Sigmoid colon (tissue), 7 donors: ENCODE measurements at places on chromosomes 4 and X. TPM values are rescaled to one million over a fixed set of nuclear protein-coding genes. Genes with fewer than 3 reads are reported as not detected.

Gene CT47B1
- not detected for total RNA-seq

Gene GPR82
- total RNA-seq, result not detected

GRCh38 chr4:5050520-5051277, 581 bp upstream of the STK32B start:
- no peaks in the 10 kb centered on the region for H3K27me3 ChIP-seq
- peak overlapping the region; percentile 10 for H3K27ac ChIP-seq
- peak; percentile 87 for DNase-seq
- H3K36me3 ChIP-seq, result no peaks in the 10 kb centered on the region
- peaks cover 20% of the 10 kb centered on the region for H3K4me1 ChIP-seq

- H3K4me1 ChIP-seq, result peaks cover 88% of the 10 kb centered on the region
- peaks cover 34% of the 10 kb centered on the region for H3K36me3 ChIP-seq
- H3K27me3 ChIP-seq, result no peaks in the 10 kb centered on the region
- DNase-seq, result no peak
- no peak overlapping the region for H3K4me3 ChIP-seq
- H3K27ac ChIP-seq, result peak overlapping the region; percentile 69
Observed at GRCh38 chr4:10093801-10094552, 22.6 kb downstream of the WDR1 start.
